T-helper 9 cell (primary cell): ENCODE measurements at places on chromosomes 12 and 14.
A peak's percentile ranks its signal among the peaks of the same experiment; 100 is the strongest.

- DNase-seq, result peak; percentile 35
Observed at GRCh38 chr12:46303039-46303666, 34.3 kb upstream of the SLC38A1 start.

- no peak for DNase-seq
Observed at GRCh38 chr12:28780096-28780495, 369.0 kb upstream of the FAR2 start.

DNA sequence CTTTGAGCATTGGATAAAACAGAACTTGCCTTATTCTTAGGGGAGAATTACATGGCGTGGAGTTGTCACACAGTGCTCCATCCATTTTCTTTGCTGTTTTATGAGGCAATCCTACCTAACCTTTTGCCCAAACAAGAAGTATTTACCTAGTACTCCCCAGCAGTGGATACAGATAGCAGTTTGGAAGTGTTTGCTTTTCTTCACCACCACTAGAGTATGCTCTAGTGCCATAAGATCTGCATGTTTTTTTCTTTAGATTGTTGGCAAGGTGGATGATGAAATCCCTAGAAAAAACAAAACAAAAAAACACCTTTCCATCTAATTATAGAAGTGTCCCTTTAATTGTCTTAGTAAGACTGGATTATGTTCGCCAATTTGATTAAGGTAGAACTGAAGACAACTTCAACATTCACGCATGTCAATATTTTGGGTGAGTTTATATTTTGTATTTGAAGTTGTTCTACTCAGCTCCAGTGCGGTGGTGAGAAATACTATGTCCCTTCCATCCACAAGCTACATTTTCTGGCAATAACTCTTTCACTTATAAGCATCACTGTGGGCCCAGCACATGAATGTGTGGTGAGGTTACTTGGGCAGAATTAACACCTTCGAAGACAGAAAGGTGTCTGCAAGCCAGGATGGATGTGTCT lies 23.6 kb upstream of the TMEM260 start:
- DNase-seq, result no peak

- DNase-seq, result no peak
Observed at GRCh38 chr14:103463149-103463548, 59.5 kb downstream of the CKB start.

DNA sequence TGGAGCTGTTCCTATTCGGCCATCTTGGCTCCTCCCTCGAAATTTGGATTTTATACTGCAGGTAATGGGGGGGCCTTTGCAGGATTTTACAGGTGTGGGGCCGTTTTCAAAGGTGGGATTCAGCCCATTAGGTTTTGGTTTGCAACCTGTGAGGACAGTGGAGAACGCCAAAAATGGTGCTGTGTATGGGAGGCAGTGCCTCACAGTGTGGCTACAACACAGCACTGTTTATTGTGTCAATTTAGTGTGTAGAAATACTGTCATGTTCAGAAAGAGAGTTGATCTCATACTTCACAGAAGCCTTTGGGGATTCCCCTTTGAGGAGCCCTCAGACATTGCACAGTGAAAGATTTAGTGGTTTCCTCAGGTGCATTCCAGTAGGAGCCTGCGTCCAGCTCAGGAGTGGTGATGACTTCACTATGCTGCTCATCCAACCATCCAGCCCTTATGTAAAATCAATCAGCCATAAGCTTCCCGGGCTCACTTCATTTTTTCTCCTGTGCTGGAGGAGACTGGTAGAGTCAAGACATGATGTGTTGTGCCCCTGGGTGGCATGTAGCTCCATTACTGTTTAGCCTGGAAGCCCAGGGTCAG lies 92.7 kb upstream of the PRMT8 start:
- DNase-seq, result no peak

DNA sequence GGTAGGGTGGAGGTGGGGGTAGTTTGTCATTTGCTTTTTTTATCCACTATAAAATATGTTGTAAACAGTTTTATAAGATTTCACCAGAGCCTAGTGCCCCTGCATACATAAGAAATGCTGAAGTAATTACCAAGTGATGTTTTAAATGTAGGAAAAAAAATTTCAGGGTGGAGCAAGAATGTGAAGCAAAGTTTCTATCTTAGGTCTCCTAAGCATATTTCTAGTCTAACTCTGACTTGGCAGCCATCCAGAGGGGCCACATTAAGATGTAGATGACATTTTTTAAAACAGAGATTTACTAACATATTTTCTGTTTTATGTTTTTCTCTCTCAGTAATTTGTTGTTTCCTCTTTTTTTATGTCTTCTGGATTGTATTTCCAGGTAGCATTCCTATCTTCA lies 15.8 kb upstream of the KRAS start:
- no peak for DNase-seq

GRCh38 chr14:20608383-20609110 lies 17.4 kb upstream of the RNASE12 start:
- DNase-seq, result no peak

DNA sequence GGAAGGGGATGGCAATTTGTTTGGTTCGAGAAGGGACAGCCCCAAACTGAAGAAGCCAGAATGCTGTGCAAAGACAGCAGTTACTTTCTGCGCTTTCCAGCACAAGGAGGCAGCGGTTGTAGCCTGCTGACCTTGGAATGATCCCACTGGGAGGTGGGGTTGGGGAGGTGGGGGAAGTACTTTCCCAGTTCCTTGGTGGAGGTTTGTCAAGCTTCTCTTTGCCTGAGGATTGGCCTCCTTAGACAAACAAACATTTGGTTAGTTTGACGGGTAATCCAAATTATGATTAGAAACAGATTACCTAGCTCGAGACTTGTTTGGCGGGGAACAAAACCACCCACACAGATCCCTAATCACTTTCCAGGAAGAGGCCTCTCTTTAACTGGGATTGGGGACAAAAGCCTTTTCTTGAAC lies 79.1 kb upstream of the EGLN3 start:
- DNase-seq, result no peak

DNA sequence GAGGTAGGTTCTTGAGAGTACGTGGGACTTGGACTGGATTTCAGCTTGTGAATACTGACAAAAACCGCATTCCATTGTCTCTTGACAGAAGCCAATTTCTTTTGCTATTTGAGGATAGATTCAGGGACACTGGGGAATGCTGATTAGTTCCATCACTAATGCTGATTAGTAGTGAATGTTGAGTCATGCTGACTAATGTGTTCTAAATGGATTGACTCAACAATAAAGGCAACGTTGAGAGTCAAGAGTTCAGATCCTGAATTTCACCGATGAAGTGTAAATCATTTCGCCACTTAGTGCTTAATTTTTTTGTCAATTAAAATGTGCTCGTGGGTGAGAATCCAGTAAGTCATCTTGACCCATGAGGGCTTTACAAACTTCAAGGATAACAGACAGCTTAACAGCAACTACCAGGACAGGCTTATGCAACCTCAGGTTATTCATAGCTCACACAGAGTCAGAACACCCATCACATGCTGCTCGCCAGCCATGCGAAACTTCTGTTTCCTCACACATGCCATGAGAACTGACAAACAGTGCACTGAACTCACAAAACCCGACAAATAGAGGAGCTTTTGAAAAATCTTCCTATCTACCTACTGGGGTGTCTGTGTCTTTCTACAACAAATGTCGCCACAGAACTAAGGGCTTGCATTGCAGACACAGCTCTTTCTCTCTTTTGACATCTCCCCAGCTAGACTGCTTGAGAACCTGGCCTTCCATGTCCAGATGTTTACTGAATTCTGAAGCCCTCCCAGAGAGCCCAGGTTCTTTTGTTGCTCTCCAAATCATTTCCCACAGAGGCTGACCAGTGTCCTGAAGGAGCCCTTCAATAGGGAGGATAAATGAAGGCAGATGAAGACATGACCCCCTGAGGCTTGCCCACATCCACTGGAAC lies 316.4 kb downstream of the ZFP36L1 start:
- DNase-seq, result no peak

- DNase-seq, result no peak
Observed at GRCh38 chr12:76186131-76186906, 101.8 kb upstream of the NAP1L1 start.

DNA sequence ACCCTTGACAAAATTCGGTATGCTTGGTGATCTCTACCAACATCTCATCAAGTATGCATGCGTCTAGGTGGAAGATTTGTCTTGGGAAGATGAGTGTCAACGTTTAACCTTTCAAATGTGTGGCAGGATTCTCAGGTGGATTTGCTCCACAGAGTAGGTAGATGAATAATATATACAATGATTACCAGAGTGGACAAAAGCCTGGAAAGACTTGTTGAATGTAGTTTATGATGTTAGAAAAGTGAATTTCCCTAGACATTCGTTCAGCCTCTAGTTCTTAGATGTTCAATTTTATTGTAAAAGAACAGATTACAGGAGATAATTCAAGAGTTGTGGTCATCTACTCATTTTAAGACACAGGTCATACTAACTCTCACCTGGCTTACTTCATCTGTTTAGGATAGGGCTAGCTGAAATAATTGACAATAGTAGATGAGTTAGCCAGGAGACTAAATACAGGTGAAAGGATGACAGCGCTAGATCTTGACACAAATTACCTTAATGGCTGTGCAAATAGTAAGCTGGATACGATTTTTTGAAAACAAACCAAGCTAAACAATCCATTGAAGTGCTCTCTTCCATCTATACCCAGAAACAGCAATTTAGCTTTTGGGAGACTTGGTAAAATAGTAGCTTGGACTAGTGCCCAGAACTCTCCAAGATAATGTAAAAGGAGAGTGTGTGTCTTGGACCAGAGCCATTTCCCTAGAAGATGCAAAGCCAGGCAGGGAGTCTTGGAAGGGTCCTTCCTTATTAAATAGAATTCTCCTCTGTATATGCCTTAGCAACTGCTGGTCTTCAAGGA lies 168.0 kb downstream of the DACT1 start:
- DNase-seq, result no peak

DNA sequence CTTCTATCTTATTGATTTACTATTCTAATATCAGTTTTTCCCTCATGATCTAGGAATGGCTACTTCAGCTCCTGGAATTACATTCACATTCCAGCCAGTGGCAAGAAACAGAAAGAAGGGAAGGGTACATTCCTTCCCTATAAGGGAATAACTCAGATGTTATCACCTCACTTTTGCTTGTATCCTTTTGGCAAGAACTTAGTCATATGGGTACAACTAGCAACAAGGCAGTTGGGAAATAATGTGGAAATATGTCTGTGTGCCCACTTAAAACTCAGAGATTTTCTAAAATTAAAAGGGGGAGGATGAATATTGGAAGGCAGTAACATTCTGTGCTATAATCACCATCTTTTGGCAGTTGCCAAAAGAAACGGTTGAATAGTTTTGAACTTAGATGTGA lies 85.6 kb downstream of the MSRB3 start:
- DNase-seq, result no peak

DNA sequence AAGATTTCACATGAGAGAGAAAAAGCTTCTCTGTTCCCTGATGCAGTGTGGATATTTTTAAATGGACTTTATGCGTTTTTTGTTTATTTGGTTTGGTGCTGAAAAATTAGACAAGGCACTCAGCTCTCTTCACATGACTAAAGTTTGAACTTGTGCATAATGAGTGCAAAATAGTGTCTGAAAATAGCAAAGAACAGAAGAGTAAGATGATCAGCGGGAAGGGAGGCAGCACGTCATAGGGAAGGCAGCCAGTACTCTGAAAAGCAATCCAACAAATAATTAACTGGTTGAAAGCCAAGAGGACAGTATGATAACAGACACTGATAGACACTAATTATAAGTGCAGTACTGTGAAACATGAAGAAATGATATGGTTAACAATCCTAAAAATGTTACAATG lies 46.6 kb upstream of the CDKN3 start:
- DNase-seq, result no peak

DNA sequence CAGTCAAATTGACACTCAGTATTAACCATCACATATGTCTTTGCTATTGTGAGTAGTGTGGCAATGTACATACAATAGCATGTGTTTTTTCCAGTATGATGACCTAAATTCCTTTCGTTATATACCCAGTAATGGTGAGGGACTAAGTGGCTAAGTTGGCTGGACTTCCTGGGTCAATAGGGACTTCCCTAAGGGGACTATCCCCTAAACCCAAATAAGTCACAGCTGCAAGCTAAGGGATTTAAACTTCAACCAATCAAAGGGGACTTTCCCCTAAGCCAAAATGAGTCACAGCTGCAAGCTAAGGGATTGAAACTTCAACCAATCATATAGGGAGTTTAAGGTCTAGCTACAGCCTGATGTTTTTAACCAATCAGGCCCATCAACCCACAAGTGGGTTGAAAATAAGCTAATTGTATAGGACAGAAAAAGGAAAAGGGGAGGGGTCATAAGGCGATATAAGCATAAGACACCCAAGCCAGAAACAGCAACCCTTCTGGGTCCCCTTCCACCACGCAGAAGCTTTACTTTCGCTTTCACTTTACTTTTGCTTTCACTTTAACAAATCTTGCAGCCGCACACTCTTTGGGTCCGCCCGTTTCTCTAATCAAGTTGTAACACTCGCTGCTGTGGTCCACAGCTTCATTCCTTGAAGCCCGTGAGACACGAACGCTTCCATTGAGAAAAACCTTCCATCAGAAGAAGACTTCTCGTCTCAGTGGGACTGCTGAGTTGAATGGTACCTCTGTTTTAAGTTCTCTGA lies 404.4 kb downstream of the FLRT2 start:
- peak; percentile 20 for DNase-seq

DNA sequence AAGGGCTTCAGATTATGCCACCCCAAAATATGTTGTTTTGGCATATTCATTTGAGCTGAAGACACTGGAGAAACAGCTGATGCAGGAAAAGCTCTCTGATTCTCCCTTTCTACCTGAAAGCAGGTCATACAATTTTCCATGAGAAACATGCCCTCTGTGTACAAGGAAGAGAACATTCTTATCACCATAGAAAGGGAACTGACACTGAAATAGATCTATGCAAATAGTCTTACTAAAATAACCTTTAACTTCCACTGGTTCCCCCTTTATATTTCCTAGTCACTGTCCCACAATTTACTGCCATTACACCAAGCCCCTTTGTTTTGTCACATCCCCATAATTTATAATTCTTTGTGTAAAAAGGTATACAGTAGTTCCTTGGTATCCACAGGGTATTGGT lies 9.6 kb upstream of the PHC1 start:
- no peak for DNase-seq

DNA sequence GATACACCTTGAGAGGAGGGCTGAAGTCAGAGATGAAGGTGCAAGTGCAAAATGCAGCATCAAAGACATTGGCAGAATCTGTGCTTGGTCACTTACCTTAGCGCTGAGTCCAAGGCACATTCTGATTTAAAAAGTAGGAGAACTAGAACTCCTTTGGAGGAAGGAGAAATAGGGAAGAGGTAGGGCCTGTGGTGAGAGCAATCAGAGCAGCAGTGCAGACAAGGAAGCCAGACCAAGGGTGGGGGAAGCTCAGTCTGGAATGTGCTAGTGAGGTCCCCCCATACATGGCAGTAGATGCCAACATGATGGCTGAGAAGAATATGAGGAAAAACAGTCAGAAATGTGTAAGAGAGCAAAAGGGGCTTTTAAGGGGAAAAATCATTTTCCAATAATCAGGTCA lies 206.5 kb downstream of the SSPN start:
- DNase-seq, result no peak

GRCh38 chr12:76202621-76203020 lies 118.1 kb upstream of the NAP1L1 start:
- no peak for DNase-seq

GRCh38 chr14:67391268-67391667 lies 20.7 kb downstream of the PLEK2 start:
- DNase-seq, result no peak

- DNase-seq, result no peak
Observed at GRCh38 chr12:112523856-112524255, 105.1 kb downstream of the PTPN11 start.
